ENCODE measurements at places on chromosomes 3 and 15. TPM values are rescaled to one million over a fixed set of nuclear protein-coding genes. Genes with fewer than 3 reads are reported as not detected.

The ROPN1 gene
- total RNA-seq = not detected

The TMCO5A gene
- not detected for total RNA-seq

The FAM174B gene
- total RNA-seq = not detected

The CCDC39 gene
- not detected for total RNA-seq

The ZNF80 gene
- total RNA-seq = not detected

The CYP8B1 gene
- total RNA-seq = not detected

The GOLGA6D gene
- not detected for total RNA-seq

The LRRC49 gene
- 28.2 TPM for total RNA-seq

The MED12L gene
- total RNA-seq = 0.89 TPM

The SCAANT1 gene
- total RNA-seq = not detected

The ADGRG7 gene
- total RNA-seq = 0.30 TPM

The SEMA5B gene
- total RNA-seq = not detected

The C3orf85 gene
- not detected for total RNA-seq

The DGKG gene
- 6.7 TPM for total RNA-seq

The MYO1E gene
- 256 TPM for total RNA-seq

The LSG1 gene
- 29.4 TPM for total RNA-seq

The CDHR4 gene
- total RNA-seq = not detected

The TRPM1 gene
- total RNA-seq = not detected

The SEMA3G gene
- total RNA-seq = 0.09 TPM

The GRAMD1C gene
- 2.1 TPM for total RNA-seq

The CCR1 gene
- total RNA-seq = not detected

The LYZL4 gene
- total RNA-seq = not detected

The AADACL2 gene
- not detected for total RNA-seq

The ZDHHC23 gene
- total RNA-seq = 1.0 TPM

The RBM5 gene
- total RNA-seq = 147 TPM

The ZMYND10 gene
- total RNA-seq = 0.88 TPM

The ADPRH gene
- 1.8 TPM for total RNA-seq

The NRG4 gene
- total RNA-seq = under 0.01 TPM

The CLDN18 gene
- not detected for total RNA-seq

The C3orf22 gene
- total RNA-seq = not detected
